LHCN-M2 (cell line): ENCODE measurements at places on chromosomes 16 and 17. TPM values are rescaled to one million over a fixed set of nuclear protein-coding genes. Genes with fewer than 3 reads are reported as not detected.

DNA sequence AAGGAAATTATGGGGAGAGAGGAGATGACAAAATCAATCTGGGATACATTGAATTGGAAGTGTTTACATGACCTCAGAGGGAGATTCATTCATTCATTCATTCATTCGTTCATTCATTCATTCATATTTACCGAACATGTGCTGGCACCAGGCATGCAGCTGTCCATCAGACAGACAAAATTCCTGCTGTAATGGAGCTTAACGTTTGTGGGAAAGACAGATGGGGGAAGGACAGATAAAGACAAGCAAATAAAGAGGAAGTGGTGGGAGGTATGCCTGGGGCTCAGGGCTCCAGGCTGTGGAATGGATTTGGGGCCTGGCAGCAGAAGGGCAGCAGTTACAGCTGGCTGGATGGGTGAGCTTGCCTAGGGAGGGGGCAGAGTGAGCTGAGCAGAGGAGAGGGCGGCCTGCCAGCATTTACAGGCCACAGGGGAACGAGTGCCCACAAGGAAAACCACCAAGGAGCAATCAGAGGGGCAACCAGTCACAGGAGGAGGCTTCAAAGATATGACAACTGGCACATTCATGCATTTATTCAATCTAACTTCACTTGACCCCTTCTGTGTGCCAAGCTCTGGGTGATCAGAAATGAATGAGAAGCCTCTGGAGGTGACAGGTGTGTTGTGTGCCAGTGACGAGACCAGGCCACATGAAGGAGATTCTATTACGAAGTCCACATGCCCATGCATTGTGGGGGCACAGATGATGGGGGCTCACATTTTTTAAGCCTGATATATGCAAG lies 48.5 kb downstream of the ARHGAP27 start:
- peak; percentile 83 for DNase-seq

DNA sequence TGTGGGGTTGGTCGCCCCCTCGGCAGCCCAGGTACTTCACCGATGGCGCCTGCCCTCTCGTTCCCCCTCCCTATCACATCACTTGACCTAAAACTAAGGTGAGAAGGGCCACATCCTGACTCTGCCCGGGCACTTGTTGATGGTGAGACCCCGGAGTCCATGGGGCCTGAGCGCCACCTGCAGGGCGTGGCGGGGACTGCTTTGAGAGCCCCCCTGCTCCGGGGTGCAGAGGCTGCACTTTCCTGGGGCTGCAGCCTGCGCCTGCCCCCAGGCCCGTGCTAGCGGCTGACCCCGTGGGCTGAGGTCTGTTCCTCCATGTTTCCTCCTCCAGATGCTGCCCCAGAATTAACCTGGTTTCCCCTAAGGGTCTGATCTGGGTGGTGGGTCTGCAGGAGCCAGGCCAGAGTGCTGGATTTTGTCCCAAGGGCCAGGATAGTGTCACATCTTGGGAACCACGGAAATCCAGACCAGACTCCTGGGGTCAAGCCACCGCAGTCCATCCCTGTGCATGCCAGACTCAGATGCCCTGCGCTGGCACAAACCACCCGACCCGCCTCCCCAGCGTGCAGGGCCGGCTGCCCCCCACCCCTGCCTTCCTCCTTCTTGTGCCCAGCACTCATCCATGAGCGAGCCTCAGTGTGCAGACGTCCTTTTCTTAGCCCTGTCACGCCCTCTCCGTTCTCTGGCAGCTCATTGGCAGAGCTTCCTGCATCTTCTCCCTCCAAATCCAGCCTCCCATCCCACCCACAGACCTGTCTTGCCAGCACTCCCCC lies 2.7 kb downstream of the NDUFAF8 start:
- DNase-seq = no peak

GRCh38 chr17:17367931-17368330 lies 64.8 kb downstream of the NT5M start:
- no peak for DNase-seq

GRCh38 chr17:36627101-36627500 lies 25.7 kb downstream of the MRM1 start:
- DNase-seq = no peak

GRCh38 chr17:16929035-16929680 lies 42.8 kb downstream of the TNFRSF13B start:
- DNase-seq = no peak

The KRT25 gene
- not detected in 2 replicates for total RNA-seq

The TBC1D28 gene
- total RNA-seq = not detected in 2 replicates

The DNAI2 gene
- not detected in 2 replicates for total RNA-seq

The CA4 gene
- not detected in 2 replicates for total RNA-seq

The HAP1 gene
- total RNA-seq = under 0.01 TPM in 1 of 2 replicates, not detected in the other

The CIITA gene
- 1.1 TPM in 2 replicates for total RNA-seq
